ENCODE measurements at places on chromosomes 11 and 22. TPM values are rescaled to one million over a fixed set of nuclear protein-coding genes. Genes with fewer than 3 reads are reported as not detected.

- H3K36me3 ChIP-seq: no peaks in the 10 kb centered on the region
- no peaks in the 10 kb centered on the region for H3K4me1 ChIP-seq
- no peak overlapping the region for H3K27ac ChIP-seq
- no peaks in the 10 kb centered on the region for H3K27me3 ChIP-seq
- DNase-seq: no peak
Measured at GRCh38 chr11:58530236-58530635, 22.3 kb upstream of the OR5B21 start.

The SORL1 gene
- 121 TPM for total RNA-seq

- no peaks in the 10 kb centered on the region for H3K4me1 ChIP-seq
- no peaks in the 10 kb centered on the region for H3K36me3 ChIP-seq
- H3K4me3 ChIP-seq: no peak overlapping the region
- no peaks in the 10 kb centered on the region for H3K27me3 ChIP-seq
Measured at GRCh38 chr22:30433773-30434172, 8.2 kb downstream of the MTFP1 start.

DNA sequence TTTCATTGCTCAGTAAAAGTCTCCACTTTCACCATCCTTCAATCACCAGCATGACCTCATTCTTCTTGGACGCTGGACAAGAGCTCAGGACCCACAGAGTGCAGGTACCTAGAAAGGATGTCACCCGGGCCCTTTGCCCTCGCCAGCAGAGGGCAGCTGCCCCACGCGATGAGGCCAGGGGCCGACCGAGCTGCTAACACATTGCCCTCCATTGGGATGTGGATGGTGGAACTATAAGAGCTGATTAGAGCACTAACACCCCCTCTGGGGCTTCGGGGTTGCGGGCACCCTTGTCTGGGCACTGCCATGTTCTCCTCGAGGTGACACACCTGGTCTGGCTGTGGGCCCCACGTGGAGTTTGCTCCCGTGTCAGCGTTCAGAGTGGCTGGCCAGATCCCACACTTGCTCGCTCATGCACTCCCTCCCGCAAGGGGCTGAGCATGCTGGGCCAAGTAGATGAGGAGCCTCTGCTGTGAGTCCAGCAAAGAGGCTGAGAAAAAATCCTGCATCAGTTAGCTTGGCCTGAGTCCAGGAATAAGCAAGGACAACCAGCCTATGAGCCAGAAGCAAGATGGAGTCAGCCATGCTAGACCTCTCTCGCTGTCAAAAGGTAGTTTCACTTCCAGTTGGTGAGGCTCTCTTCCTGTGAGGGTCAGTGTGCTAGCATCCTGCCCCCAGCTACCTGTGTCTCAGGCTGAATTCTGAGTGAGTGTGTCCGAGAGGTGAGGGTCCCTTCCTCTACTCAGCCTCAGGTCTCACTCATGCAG lies 9.8 kb downstream of the KRTAP5-6 start:
- no peaks in the 10 kb centered on the region for H3K27me3 ChIP-seq
- H3K27ac ChIP-seq: no peak overlapping the region
- DNase-seq: peak; percentile 18
- H3K4me1 ChIP-seq: no peaks in the 10 kb centered on the region
- no peak overlapping the region for H3K4me3 ChIP-seq

GRCh38 chr22:33357981-33358399 lies 299.8 kb upstream of the SYN3 start:
- no peak for DNase-seq
- H3K27ac ChIP-seq: no peak overlapping the region
- no peaks in the 10 kb centered on the region for H3K36me3 ChIP-seq
- H3K27me3 ChIP-seq: no peaks in the 10 kb centered on the region
- H3K4me1 ChIP-seq: no peaks in the 10 kb centered on the region

The BEST1 gene
- total RNA-seq: 0.58 TPM

GRCh38 chr11:121226415-121227263 lies 65.9 kb upstream of the SC5D start:
- H3K36me3 ChIP-seq: no peaks in the 10 kb centered on the region
- no peaks in the 10 kb centered on the region for H3K4me1 ChIP-seq
- no peak for DNase-seq

GRCh38 chr11:75814363-75814676 lies 690 bp upstream of the UVRAG start:
- H3K27me3 ChIP-seq: no peaks in the 10 kb centered on the region
- peak overlapping the region; percentile 83 for H3K27ac ChIP-seq
- DNase-seq: no peak
- H3K36me3 ChIP-seq: no peaks in the 10 kb centered on the region
- H3K4me1 ChIP-seq: peaks cover 7% of the 10 kb centered on the region

GRCh38 chr11:65786786-65787636 lies at the start of gene OVOL1:
OVOL1 (plus strand) TSS chr11:65787063; CDS start chr11:65787374, 311 bp downstream.
- peaks cover 24% of the 10 kb centered on the region for H3K4me1 ChIP-seq
- peak; percentile 92 for DNase-seq
- peak within 1 kb of the TSS; percentile 61 for H3K4me3 ChIP-seq
- peak within 1 kb of the TSS; percentile 87 for H3K27ac ChIP-seq
- H3K36me3 ChIP-seq: no peaks in the 10 kb centered on the region

DNA sequence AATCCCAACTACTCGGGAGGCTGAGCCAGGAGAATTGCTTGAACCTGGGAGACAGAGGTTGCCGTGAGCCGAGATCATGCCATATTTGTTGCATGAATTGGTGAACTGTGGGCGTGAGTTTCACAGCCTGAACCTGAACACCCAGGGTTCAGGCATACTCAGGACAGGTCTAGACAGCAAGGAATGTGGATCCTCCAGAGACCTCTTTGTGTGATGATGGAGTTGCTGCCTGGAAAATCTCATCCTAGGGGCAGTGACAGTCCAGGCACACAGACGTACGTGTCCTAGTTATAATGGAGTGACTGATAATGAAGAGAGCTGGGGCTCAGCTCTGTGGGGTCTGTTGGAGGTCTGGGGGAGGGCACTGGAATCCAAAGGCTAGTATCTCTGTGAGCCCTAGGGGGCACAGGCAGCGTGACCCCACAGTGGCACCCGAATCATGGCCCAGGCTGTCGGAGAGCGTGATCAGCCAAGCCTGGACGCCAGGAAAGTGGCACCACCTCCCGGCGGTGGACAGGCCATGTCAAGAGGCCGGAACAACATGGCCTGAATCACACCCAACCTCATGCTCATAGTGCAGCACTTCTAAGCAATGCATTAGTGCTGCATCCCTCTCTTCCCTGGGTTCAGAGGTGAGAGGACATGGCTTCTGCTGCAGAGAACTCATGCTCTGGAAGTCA lies 31.7 kb downstream of the RIBC2 start:
- no peak overlapping the region for H3K27ac ChIP-seq
- no peak overlapping the region for H3K4me3 ChIP-seq
- DNase-seq: no peak

The FOLR3 gene
- total RNA-seq: not detected

DNA sequence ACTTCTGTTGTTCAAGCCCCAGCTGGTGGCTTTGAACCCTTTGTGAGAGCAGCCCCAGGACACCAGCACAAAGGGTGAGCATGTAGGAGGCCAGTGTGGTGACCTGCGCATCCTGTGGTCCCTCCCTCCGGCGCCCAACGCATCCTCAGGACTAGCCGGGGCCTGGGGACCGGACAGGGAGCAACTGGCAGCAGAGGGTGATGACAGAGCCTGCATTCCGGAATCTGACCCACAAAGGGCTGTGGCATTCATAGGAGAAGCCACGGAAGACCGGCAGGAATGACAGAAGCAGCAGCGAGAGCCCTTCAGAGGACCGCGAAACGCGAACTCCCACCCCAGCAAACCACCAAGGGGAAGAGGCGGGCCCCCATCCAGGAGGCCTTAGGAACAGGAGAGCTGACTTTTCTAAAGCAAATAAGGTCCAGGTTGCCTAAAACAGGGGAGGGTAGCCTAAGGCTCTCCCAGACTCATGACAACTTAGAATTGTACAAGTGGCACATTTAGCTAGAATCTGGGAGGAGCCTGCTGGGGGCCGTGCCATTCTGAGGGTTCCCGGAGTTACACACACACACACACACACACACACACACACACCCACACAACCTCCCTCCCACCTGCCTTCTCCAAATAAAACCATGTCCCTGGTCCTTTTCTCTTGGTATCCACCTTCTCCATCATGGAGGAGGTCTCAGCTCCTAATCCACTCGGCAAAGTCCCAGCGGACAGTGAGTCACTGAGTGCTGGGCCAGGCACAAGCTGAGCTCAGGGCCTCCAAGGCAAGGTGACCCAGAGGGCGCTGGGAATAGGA lies 232.7 kb downstream of the CTTN start:
- no peaks in the 10 kb centered on the region for H3K36me3 ChIP-seq
- peaks cover 9% of the 10 kb centered on the region for H3K4me1 ChIP-seq
- H3K27me3 ChIP-seq: no peaks in the 10 kb centered on the region
- no peak overlapping the region for H3K4me3 ChIP-seq
- H3K27ac ChIP-seq: no peak overlapping the region
- DNase-seq: no peak

DNA sequence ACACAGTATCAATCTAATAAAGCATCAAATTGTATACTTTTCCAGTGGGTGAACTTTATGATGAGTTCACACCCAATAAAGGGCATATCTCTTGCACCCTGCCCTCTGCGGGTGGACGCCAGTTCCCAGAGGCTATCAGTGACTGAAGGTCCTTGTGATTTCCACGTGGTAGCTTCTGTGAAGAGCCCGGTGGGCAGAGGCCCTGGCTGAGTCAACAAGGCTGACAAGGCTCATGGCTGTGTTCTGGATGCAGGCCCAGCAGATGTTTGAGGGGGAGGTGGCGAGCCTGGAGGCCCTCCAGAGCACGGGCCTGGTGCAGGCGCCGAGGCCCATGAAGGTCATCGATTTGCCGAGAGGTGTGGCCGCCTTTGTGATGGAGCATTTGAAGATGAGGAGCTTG lies 71.4 kb downstream of the PIWIL3 start:
- H3K36me3 ChIP-seq: no peaks in the 10 kb centered on the region
- no peak overlapping the region for H3K4me3 ChIP-seq
- no peak overlapping the region for H3K27ac ChIP-seq
- no peaks in the 10 kb centered on the region for H3K4me1 ChIP-seq
- no peaks in the 10 kb centered on the region for H3K27me3 ChIP-seq

The MFRP gene
- total RNA-seq: not detected

- no peaks in the 10 kb centered on the region for H3K36me3 ChIP-seq
- no peak for DNase-seq
- H3K4me3 ChIP-seq: no peak overlapping the region
- no peak overlapping the region for H3K27ac ChIP-seq
- H3K27me3 ChIP-seq: no peaks in the 10 kb centered on the region
Measured at GRCh38 chr11:3089236-3090061, 32.2 kb upstream of the CARS1 start.
